RWPE1 (cell line): ENCODE measurements at places on chromosomes 6 and 20.
A peak's percentile ranks its signal among the peaks of the same experiment; 100 is the strongest.

DNA sequence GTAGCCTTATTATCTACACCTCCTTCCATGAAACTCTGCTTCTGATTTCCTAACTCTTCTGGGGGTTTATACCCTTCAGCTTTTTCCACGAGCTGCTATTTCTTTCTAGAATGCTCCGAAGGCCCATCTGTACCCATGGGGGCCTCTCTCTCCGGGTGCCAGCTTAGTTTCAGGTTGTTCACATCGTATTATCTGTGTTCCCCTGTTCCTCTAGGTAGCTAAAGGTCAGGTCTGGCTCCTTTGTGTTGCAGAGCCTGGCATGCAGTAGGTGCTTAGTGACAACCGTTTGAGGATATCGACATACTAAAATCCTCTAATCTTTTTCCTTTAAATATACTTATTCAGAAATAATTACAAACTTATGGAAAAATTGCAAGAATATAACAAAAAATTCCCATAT lies 73.0 kb downstream of the UST start:
- DNase-seq, result no peak

- DNase-seq, result peak; percentile 34
These were observed 822 bp downstream of the ELOVL4 start for GRCh38 chr6:79946272-79947190.

DNA sequence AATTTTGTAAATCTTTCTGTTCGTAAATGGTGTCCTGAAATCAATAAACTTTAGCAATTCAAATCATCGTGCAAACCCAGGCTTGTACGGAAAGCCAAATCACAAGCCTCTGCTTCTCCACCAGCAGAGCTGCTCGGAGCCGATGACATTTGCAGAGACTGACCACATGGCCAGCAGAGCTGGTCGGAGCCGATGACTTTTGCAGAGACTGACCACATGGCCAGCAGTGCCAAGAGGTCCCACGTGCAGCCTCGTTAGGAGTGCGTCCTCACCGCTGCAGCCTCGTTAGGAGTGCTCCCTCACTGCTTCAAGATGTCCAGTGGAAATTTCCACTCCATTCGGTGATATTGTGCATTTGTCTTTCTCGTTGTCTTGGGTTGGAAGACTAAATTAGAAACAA lies 28.5 kb downstream of the SMOC2 start:
- DNase-seq, result no peak

DNA sequence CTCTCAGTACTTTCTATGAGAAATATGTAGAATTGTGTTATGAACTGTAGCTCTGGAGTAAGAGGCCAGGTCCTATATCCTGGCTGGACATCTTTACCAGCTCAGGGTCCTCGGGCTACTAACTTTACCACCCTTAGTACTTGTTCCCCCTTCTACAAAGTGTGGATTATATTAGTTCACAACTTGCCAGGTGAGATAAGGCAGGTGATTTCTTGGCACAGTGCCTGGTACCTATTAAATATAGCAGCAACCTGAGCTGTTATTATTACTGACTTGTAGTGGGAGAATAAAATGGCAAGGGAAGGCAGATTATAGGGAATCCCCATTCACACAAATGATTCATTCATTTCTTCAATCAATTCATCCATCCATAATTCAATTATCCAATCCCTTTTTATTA lies 150.1 kb downstream of the DOK5 start:
- no peak for DNase-seq

DNA sequence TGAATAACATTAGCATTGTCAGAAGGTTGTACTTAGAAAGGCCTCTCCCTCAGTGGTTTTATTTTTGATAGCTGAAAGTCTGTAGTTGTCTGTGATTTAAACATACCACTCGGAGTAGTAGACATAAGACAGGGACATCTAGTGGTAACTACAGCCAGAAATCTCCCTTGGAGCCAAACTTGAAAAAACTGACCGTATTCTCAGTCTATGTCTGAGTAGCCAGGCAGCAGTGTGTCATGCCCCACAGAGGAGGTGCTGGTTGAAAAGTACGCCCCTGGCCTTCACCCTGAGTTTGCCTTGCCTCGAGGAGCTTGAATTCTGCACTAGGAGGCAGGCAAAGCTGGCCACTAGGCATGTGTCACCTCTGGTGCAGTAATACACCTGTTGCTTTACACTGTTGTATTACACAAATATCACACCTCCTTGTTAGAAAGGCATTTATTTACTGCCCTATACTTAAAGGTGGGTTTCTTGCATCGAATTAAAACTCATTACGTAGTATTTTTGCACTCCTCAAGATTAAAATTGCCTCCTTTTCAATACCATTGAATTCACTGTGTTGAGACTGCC lies 20.8 kb downstream of the ZBTB2 start:
- no peak for DNase-seq

DNA sequence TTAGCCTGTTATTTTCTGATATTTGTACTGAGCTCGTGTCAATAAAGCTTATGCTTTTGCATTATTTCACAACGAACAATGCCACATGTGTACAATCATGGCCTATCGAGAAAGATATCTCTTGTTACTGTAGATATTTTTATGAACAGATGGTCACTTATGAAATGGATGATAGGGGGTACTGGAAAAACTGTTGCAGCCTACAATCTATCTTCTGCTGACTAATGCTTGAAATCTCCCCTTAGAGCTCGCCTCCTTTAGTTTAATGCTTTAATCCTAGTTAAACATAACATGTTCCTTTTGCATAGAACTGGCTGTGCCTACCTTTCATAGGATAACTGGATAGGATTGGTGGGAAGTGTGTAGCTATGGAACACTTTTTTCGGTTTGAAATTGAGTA lies 296.2 kb downstream of the FARS2 start:
- no peak for DNase-seq

GRCh38 chr6:10099529-10100140 lies 315.2 kb downstream of the TFAP2A start:
- DNase-seq, result no peak

DNA sequence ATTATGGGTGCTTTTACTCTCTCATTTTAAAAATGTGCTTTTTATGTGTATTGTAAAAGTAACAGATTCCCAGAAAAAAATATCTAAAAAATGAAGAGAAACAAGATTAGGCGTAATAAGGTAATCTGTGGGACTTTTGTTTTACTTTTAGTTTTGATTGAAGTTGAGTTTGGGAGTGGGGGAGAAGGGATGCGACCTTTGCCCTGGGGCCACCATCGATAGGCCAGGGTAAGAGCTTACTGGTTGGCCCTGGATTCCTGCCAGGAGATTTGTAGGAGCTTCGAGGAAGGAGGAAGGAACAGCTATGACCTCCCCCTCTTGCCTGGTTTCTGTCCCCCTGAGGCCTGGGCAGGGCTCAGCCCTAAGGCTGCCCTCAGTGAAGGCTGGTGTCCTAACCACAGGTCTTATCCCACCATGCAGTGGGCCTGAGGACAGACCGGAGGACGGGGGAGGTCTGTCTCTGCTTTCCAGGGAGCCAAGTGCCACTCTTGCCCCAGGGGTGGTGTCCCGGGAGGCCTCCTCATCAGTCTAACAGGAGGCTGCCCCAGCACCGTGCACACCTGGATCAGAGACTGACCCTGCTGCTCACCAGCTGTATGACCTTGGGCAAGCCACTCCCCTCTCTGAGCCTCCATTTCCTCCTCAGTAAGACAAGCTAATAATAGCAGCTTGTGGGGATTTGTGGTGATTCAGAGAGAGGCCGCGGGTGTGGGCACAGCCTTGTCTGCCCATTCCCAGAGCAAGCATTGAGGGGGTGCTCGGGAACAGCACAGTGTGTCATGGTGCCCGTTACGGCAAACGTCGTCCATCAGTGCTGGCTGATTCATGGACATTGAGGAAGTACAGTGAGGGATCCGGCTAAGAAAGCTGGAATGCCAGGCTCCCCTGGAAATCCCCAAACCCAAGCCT lies 21.2 kb downstream of the TGM2 start:
- DNase-seq, result peak; percentile 90
